ENCODE measurements at places on chromosomes 7 and 10. TPM values are rescaled to one million over a fixed set of nuclear protein-coding genes. Genes with fewer than 3 reads are reported as not detected.
A peak's percentile ranks its signal among the peaks of the same experiment; 100 is the strongest.

GRCh38 chr7:2878306-2878705, 34.2 kb upstream of the GNA12 start:
- DNase-seq, result no peak

GRCh38 chr10:125016123-125016522, 74.2 kb downstream of the ZRANB1 start:
- DNase-seq, result no peak

The ACTR3C gene
- 17.8 TPM for total RNA-seq

The SKIDA1 gene
- 0.73 TPM for total RNA-seq

The HOXA5 gene
- total RNA-seq, result not detected

GRCh38 chr10:98457721-98458120, 11.0 kb upstream of the HPS1 start:
- DNase-seq, result no peak

DNA sequence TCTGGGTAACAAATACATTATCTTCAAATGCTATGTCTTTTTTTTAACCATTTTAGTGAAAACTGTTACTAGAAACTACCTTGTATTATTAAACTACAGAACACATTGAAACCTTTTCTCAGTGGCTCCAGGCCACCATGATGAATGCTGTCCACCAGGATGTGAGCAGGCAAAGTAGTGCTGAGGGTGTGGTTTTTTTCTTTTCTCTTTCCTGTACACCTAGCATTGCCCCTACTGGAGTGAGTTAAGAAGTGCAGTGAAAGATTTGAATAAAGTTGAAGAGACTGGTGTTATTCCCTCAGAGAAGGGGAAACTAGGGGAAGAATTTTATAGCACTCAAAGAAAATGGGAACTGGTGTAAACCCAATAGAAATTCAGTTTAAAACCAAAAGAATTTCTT, 120.0 kb upstream of the SAMD8 start:
- DNase-seq, result peak; percentile 37

The STK17A gene
- 119 TPM for total RNA-seq

The COL26A1 gene
- not detected for total RNA-seq

The SSC4D gene
- total RNA-seq, result not detected

All from CD4-positive, alpha-beta memory T cell (primary cell).